NCI-H345 (cell line): ENCODE measurements at places on chromosomes 7 and 10.
A peak's percentile ranks its signal among the peaks of the same experiment; 100 is the strongest.

GRCh38 chr7:138750473-138750872 lies 47.3 kb upstream of the TMEM213 start:
- no peak for DNase-seq

DNA sequence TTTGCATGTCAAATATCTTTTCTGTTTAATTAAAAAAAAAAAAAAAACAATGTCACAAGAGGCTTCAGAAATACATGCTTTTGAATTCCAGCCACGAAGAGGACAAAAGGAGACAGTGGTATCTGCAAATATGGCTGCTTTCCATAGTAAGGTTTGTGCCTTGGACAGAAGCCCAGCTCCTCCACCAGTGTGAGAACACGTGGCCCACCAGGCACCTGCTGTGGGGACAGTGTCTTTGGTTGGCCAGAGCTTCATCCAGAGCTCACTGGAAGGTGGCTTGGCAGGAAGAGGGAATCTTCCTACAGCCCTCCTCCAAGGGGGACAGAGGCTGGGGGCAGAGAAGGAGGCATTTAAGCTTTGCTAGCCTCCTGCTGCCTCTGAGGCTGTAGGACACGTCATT lies 144.6 kb downstream of the GLCCI1 start:
- DNase-seq = no peak

DNA sequence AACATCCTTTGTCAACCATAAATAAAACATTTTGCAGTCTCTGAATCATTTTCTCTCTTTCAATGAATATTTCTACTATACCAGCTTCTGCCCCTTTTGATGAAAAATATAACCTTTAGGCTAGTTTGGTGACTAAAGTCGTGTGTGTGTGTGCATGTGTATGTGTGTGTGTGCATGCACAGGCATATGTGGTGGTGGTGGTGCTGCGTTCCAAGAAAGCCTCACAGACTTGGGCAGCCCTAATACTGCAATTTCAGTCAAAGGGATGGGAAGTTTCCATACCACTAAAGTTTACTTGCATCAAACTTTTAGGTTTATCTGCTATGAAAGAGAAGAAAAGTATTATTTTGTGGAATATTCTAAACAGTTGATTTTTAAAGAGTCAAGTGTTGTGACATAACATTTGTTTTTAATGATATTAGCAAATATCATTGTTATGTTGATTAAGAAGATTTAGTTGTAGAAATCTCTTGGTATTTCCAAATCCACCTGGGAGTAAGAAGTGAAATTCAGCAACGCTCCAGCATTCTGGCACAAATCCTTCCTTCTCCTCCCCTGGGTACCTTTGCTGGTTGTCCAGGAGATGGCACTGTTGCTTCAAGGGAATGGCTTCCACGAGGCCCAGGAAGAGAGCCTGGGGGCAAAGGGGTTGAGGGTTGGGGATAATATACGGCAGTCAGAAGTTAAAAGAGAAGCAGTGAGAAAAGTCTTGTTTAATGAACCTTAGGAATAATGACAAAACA lies 41.5 kb downstream of the ASB4 start:
- DNase-seq = peak; percentile 60

DNA sequence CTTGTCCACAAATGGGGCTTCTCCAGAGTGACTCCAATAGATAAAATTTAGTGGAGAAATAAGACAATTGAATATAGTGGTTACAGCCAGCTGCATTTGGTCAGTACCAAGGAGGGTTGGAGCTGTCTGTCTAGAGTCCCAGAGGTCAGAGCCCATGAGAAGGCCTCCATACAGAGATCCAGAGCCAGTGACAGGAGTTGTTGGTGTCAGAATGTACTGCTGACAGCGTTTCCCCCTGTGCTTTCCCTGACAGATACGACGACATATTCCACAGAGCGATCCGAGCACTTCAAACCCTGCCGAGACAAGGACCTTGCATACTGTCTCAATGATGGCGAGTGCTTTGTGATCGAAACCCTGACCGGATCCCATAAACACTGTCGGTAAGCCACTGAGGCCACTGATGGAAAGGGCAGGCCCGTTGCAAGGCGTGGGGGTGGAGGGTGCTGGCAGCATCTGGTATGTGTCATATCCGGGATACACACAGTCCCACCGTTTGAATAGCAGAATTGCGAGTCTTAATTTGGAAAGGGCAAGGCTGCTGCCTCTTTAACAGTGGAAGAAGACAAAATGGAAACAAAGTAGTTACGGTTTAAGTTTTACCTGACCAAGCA lies 483.6 kb downstream of the NRG3 start:
- no peak for DNase-seq

DNA sequence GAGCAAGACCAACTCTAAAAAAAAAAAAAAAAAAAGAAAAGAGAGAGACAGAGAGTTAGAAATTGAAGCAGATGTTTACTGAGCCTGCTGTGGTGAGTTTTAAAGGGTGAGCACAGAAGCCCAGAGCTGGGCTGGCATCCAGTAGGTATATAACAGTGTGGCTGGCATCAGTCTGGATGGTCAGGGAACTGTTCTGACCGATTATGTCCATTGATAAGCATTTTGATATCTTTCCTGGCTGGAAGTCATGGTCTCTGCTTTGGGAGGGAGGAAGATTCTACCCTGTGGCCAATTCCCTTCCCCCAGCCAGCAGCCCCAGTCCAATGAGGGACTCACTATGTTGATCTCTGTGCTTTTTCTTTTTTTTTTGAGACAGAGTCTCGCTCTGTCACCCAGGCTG lies 65.2 kb upstream of the PODXL start:
- no peak for DNase-seq

DNA sequence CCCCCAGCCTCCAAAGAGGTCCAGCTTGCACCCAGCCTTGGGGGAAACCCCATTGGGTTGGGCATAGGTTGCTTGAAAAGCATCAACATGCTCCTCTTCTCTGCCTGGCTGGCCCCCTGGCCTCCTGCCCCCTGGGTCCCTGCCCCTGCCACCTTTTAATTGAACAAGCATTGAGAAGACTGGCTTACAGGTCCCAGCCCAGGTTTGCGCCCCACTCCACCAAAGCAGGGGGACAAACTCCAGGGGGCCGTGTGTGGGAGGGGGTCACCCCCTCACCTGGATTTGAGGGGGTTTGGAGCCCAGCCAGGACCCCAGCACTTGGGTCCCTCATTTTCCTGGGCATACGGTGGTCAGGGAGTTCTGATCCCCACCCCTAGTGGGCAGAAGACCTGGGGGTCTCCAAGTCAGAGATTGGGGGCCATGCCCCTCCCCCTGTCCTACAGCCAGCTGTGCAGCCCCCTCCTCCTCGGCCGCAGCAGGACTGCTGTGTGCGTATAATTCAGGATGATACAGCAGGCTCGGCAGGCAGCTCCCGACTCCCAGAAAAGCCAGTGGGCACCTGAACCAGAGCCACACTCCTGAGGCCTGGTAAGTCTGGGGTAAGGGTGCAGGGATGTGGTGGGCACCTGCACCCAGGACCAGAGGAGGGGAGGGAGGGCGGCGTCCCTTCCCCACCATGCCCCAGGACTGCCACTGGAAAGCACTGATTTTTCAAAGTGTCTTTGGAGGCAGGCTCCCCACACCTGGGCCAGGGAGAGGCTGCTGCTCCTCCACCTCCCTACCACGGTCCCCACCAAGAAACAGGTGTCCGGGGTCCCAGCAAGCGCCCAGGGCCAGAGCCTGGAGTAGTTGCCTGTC lies 1.7 kb downstream of the ELFN1 start:
- no peak for DNase-seq
